ENCODE measurements at places on chromosomes 16 and 17.

DNA sequence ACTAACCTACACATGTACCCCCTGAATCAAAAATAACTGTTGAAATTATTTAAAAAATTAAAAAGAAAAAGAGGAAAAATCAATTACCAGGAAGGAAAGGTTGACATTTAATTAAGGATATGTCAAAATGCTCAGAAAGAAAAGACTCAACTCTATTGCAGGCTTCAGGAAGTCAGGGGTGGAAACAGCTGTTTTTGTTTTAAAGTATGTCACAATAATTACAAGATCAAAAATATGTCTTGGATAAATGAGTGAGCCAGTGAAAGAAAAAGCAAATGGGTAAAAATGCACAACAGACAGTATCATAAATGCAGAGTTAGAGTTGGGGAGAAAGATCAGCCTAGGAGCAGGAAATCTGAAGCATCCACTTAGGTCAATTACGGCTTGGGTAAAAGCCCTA, 146.0 kb downstream of the CDH11 start:
- no peak for DNase-seq

GRCh38 chr16:2061023-2061422, 13.2 kb downstream of the TSC2 start:
- DNase-seq, result no peak

DNA sequence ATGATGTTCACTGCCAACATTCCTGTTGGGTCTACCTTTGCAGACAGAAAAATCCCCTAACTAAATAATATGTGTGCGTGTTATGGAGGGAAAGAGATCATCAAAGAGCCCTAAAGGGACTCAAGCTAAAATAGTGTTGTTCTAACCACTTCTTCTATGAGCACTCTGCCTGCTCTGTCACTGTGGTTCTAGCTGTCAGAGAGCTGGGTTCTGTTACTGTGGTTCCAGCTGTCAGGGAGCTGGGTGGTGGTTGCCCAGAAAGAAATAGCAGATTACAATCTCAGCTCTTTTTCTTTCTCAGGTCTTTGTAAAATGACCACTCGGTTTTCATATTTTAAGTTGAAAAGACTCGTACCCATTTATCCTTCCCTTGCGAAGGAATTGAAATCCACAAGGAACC, 176.3 kb downstream of the HS3ST3A1 start:
- no peak for DNase-seq

DNA sequence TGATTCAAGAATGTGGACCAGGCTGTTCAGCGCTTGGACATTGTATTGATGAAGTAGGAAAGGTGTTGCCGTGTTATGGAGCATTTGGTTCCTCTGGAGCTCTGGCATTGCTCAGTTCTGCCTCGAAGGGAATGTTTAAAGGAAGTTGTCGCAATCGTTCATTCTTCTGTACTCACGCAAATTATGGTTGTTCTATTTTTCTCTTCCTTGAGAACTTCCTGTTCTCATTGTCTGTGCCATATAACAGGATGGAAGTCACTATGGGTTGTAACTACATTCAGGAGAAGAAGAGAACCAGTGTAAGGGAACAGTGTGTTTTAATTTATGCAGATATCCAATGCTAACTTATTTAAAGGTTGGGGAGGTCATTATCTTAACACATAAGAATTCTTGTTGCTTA, 13.0 kb downstream of the PCTP start:
- no peak for DNase-seq

DNA sequence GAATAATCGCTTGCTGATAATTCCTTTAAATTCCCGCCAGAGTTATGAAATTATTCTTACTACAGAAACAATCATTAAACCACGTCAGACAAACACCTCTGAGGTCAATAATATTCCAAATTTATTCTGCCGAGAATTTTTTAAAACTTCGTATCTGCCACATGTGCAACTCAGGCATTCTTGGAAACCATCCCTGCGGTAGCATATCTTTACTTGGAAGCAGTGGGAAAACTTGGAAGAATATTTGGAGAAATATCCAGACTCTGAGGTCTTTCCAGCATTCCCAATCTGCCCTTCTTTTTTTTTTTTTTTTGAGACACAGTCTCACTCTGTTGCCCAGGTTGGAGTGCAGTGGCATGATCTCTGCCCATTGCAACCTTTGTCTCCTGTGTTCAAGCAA, 2.0 kb upstream of the CCL11 start:
- no peak for DNase-seq

DNA sequence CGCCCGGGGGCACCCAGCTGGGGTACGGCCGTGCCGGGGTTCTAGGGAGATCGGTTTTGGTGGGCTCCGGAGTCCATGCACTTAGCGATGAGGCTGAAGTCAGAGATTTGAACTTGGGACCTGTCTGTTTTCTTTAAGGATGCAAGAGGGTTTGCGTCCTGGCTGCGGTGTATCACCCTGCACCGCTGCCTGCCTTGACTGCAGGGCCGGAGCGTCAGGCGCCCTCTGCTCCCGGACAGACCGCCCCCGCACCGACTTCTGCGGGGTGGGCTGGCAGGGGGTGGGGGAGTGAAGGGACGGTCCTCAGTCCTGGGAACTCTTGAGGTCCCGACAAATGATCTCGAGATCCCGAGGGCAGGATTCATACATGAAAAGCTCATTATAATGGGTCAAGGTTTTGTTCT, 701 bp downstream of the PDP2 start:
- DNase-seq, result no peak

GRCh38 chr17:51685287-51685909, 425.1 kb downstream of the UTP18 start:
- no peak for DNase-seq

- DNase-seq, result no peak
These were observed 5.7 kb upstream of the IL32 start for GRCh38 chr16:3059723-3060242.

GRCh38 chr17:42322382-42323267, 34.3 kb downstream of the STAT5A start:
- DNase-seq, result peak; percentile 95

GRCh38 chr16:35746281-35746962, 2287.0 kb downstream of the TP53TG3F start:
- DNase-seq, result no peak

GRCh38 chr17:34579017-34579946, at the start of gene TMEM132E:
TSS of gene TMEM132E (plus strand) at chr17:34579582. CDS start at chr17:34581077, 1,495 bp downstream.
- DNase-seq, result peak; percentile 67

GRCh38 chr17:1197781-1198490, 18.2 kb upstream of the ABR start:
- DNase-seq, result peak; percentile 78

GRCh38 chr17:77376795-77377709, 236.3 kb downstream of the SEC14L1 start:
- DNase-seq, result no peak

DNA sequence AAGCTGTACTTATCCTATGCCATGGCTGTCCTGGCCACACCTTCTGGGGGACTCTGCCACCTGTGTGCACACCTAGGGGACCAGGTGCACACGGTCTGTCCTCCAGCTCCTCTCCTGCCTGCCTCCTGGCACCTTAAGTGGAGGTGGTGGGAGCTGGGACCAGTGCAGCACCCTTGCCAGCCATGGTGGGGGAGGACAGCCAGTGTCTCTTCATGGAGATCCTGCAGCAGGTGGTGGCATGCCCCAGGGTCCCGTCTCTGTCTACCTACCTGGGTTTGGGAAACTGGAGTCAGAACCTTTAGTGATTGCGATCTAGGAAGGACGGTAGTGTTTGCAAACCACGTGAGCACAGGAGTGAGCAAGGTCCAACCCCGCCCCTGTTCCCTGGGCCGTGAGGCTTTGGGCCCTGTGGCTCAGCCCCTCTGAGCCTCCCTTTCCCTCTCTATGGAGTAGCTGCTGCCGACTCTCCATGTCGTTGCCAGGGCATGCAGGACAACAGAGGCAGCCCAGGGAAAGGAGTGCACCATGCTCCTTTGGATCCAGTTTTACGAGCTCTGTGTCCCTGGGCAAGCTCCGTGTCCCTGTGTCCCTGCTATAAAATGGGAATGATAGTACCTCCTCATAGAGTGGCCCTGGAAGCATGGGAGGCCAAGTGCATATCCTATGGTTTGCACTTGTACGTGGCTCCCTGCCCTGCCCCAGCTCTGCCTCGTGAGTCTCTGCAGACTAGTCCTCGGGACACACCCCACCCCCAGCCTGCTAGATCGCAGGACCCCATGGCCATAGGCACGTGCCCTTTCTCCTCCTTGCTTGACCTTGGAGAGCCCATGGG, 7.1 kb downstream of the ADGRG1 start:
- DNase-seq, result no peak

GRCh38 chr17:74779948-74780400, 3.8 kb upstream of the NAT9 start:
- no peak for DNase-seq

- DNase-seq, result no peak
These were observed 181.6 kb upstream of the IRX6 start for GRCh38 chr16:55142405-55142804.

DNA sequence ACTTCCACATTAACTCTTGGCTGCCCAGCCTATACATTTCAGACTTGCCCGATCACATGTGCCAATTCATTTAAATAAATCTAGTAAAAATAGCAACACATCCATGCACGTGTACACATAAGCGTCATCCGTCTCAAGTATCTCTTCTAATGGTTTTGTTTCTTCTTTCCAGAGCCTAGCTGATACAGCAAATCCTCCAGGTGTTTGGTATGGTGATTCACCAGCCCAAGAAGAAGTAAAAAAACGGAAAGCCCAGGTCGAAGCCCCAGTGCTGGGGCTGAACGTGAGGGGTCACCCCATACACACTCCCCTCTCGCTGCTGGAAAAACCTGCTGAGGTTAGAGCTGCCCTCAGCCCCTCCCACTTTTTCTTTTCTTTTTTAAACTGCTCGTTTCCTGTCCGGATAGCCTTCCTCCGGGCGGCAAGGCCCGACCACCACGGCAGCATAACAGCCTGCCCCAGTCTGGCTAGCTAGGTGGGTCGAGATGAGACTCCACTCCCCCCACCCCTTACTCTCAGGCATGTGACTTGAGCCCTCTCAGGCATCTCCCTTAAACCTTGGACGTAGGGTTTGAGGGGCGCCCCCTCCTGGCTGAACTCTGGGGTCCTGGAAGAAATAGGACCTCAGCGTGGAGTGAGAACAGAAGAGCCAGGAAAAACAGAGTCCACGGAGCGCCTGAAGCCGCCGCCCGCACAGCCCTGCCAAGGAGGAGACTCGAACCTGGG, 13.9 kb upstream of the OR1F1 start:
- no peak for DNase-seq

- no peak for DNase-seq
These were observed 14.0 kb downstream of the SUPT6H start for GRCh38 chr17:28675980-28676379.

- no peak for DNase-seq
These were observed 298 bp upstream of the LDHD start for GRCh38 chr16:75116911-75117245.

- no peak for DNase-seq
These were observed 46.5 kb downstream of the MAPT start for GRCh38 chr17:45940826-45941225.

- DNase-seq, result no peak
These were observed 43.5 kb downstream of the CYB561 start for GRCh38 chr17:63402431-63403212.

DNA sequence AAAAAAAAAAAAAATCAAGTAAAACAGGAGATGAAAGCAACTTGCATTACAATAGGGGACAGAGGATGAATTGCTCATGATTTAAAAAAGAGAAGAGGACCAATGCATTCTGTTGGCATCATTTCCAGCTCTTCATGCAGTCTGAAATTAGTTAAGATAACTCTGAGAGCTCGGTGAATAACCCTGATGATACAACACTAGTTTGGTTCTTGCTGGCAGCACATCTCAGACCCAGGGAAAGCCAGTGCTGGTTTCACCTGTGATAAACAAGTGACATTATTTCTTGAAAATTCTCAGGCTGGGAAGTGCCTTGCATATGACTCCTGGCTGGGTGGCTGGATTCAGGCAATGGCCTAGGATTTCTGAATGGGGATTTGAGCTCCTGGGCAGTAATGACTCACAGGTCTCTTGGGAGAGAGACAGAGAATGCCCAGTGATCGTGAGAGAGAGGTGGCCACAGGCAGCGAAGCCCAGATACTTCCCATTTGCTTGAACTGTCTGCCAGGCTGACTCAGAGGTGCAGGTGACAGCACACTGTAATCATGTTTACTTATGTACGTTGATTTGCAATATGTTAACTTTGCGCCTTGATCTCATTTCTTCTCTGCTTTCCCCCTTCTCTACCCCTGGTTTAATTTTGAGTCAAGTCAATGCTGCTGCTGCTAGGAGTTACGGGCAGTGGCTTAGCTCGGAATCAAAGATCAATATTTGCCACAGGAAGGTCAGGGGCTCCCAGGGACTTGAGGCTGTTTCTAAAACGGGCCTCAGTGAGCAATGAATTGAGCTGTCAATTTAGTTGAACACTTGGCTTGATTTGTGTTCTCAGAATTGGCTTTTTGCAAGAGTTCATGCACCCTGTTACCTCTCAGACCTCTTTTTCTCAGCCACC, 27.1 kb downstream of the ARSG start:
- no peak for DNase-seq

GRCh38 chr16:83066011-83066410, 439.2 kb downstream of the CDH13 start:
- no peak for DNase-seq

- no peak for DNase-seq
These were observed 9.3 kb downstream of the GAS2L2 start for GRCh38 chr17:35743626-35744328.

DNA sequence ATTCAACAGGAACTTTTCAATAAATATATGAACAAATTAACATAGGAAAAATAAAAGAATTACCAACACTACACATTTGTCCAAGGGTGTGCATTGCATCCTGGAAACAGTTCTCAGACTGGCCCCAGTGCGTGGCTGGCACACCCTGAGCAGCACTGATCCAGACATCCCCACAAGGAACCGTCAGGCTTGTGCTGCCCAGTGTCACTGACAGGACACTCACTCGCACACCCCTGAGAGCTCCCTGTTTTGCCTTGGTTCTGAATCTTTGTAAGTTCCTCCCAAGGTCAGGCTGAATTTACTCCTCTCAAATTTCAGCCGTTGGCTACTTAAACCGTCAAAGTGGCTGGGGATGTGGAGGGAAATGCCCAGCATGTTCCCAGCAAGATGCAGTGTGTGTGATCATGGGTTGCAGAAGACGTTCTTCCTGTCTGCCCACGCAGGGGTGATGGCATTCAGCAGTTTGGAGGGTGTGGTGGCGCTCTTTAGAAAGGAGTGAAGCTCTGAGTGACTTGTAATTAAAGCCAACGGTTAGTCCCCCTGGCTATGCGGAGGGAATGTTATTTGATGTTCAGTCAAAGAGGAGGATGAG, 1.7 kb downstream of the MT2A start:
- peak; percentile 53 for DNase-seq

- no peak for DNase-seq
These were observed 2.0 kb downstream of the CD300LB start for GRCh38 chr17:74529243-74529642.

DNA sequence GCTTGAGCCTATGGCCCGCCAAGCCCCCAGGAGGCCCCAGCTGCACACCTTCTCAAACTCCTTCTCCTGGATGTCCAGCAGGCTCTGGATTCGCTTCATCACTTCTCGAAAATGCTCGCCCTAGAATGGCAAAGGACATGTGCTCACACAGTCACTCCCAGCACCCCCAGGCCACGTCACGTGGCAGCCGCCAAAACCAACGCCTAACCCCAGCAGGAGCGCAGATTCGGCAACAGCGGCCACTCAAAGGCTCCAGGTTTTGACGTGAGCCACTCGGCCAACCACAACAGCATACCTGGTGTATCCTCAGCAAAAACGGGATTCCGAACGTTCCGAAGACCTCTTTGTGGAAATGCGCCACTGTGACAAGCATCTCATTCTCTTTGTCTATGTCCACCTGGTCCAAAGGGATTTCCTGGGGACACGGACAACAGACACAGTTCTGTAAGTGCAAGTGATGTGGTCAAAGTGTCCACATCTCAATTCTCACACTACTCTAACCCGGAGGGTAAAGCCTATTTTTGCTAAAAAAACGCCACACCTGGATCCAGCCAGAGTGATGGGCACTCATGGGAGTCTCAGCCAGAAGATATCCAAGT, 12.7 kb downstream of the LITAFD start:
- DNase-seq, result no peak

Data from right forelimb (tissue), 1 donor.